ENCODE measurements at places on chromosomes 4 and X. TPM values are rescaled to one million over a fixed set of nuclear protein-coding genes. Genes with fewer than 3 reads are reported as not detected.

The REELD1 gene
- not detected for total RNA-seq

The XG gene
- 13.4 TPM for total RNA-seq

The GLRB gene
- 11.8 TPM for total RNA-seq

The SULT1E1 gene
- total RNA-seq = not detected

The RBM10 gene
- total RNA-seq = 56.7 TPM

The F8A2 gene
- 1.7 TPM for total RNA-seq

The PRPS1 gene
- 33.6 TPM for total RNA-seq

The PPA2 gene
- total RNA-seq = 101 TPM

The ZNF630 gene
- total RNA-seq = 2.0 TPM

The HSFX2 gene
- total RNA-seq = not detected

The PDZD4 gene
- 0.33 TPM for total RNA-seq

The HELQ gene
- 18.6 TPM for total RNA-seq

The RPA4 gene
- total RNA-seq = 0.66 TPM

The LUZP4 gene
- not detected for total RNA-seq

The FAM241A gene
- total RNA-seq = 0.83 TPM

The GIMD1 gene
- not detected for total RNA-seq

The SHROOM3 gene
- 27.5 TPM for total RNA-seq

The PLAC8 gene
- not detected for total RNA-seq

The FAT1 gene
- 386 TPM for total RNA-seq

The CXCL6 gene
- total RNA-seq = 3.5 TPM

The MAB21L2 gene
- total RNA-seq = 0.66 TPM

The CXCL5 gene
- total RNA-seq = 0.73 TPM

The TLR10 gene
- 0.15 TPM for total RNA-seq

The APELA gene
- total RNA-seq = not detected

The INPP4B gene
- 10.1 TPM for total RNA-seq

The TCEAL6 gene
- not detected for total RNA-seq

The ADH1B gene
- 281 TPM for total RNA-seq

The POU4F2 gene
- not detected for total RNA-seq

The MTNR1A gene
- not detected for total RNA-seq

The ARX gene
- not detected for total RNA-seq

The NDST4 gene
- total RNA-seq = not detected

The TMEM47 gene
- 77.8 TPM for total RNA-seq

The MAMLD1 gene
- 1.3 TPM for total RNA-seq

The ARHGAP36 gene
- not detected for total RNA-seq

The TMPRSS11A gene
- not detected for total RNA-seq

The L1CAM gene
- 1.2 TPM for total RNA-seq

The PAK3 gene
- total RNA-seq = 1.2 TPM

The DNAAF6 gene
- total RNA-seq = not detected

The SSX2B gene
- total RNA-seq = not detected

The TBCK gene
- 53.8 TPM for total RNA-seq

The CLCN4 gene
- total RNA-seq = 5.8 TPM

The JAKMIP1 gene
- not detected for total RNA-seq

The HGFAC gene
- not detected for total RNA-seq

The RAB41 gene
- total RNA-seq = not detected

The ASB12 gene
- under 0.01 TPM for total RNA-seq

The ESX1 gene
- total RNA-seq = not detected

The NUDT9 gene
- 13.7 TPM for total RNA-seq

The PPP1R2C gene
- total RNA-seq = not detected

The ARAP2 gene
- 1.2 TPM for total RNA-seq

The ETDA gene
- not detected for total RNA-seq

The UGT2B15 gene
- not detected for total RNA-seq

The CRMP1 gene
- not detected for total RNA-seq

The NHS gene
- total RNA-seq = 4.6 TPM

The FAM47E gene
- total RNA-seq = 1.3 TPM

The FHDC1 gene
- total RNA-seq = 0.17 TPM

The LGI2 gene
- total RNA-seq = under 0.01 TPM

The MXD4 gene
- 75.8 TPM for total RNA-seq

The CYSLTR1 gene
- 0.29 TPM for total RNA-seq

All from smooth muscle cell of trachea (primary cell).